SHP77 treated with DMSO at 0.1 percent for 48 hours (cell line): ENCODE measurements at places on chromosomes 3 and 15.

GRCh38 chr3:38966811-38967692 is 84.7 kb downstream of the SCN11A start:
- DNase-seq, result no peak

- DNase-seq, result no peak
Measured at GRCh38 chr3:102887431-102887830, 452.6 kb downstream of the ZPLD1 start.

GRCh38 chr15:85770096-85771041 is 24.4 kb downstream of the KLHL25 start:
- DNase-seq, result no peak

DNA sequence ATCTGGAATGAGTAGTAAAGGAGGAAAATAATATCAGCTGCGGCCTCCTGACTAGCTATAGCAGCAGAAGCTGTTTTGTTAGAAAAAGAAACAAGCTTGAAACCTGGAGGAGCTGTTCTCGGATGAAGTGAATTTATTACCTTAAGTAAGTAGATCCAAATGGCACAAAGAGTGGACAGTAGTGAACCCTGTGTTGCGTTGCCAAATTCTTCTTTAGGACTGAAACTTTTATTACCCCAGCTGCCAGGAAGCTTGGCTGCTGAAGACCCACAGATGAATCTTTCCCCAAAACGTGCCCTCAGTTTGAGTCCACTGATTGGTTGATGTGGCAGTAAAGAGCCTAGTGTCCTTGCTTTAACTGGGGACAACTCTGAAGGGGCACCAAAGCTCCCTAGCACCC is 366.8 kb upstream of the GBE1 start:
- DNase-seq, result no peak

DNA sequence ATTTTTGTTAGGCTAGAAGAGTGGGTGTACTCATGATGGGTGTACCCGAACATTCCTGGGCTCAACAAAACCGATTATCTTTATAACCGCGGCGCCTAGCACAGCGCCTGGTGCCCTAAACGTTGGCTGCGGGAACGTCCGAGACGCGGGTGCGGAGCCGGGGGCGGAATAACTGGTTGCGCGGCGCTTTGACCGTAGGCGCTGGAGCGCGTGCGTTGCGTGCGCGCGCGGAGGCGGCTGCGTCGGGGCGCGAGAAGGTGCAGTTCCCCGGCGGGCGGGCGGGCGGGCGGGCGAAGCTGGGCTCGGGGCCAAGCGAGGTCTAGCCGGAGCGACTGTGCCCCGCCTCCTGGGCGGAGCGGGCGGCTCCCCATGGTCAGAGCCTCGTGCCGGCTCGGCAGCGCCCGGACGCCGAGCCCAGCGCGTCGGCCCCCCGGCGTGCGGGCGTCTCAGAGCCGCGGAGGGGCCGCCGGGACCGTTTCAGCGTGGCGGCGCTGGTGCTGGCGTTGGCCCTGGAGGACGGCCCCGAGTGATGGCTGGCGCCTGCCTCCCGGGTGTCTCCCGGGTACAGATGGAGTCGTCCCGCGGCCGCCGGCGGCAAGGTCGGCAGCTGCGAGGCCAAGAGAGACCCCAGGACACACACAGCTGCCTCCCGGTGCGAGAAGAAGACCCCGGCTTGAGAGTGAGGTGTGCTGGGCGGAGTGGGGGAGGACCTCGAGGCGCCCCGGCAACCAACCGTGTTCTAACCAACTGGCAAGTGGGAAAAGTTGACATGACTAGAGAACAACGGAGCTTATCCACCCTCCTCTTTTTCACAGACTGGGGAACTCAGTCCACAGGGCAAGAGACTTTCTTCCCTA is at the start of gene PLAAT1:
Gene PLAAT1, plus strand, starts transcription at position 373 of the 857 bp plus-strand sequence. CDS start 14,429 bp downstream, outside the sequence.
- DNase-seq, result peak; percentile 4

DNA sequence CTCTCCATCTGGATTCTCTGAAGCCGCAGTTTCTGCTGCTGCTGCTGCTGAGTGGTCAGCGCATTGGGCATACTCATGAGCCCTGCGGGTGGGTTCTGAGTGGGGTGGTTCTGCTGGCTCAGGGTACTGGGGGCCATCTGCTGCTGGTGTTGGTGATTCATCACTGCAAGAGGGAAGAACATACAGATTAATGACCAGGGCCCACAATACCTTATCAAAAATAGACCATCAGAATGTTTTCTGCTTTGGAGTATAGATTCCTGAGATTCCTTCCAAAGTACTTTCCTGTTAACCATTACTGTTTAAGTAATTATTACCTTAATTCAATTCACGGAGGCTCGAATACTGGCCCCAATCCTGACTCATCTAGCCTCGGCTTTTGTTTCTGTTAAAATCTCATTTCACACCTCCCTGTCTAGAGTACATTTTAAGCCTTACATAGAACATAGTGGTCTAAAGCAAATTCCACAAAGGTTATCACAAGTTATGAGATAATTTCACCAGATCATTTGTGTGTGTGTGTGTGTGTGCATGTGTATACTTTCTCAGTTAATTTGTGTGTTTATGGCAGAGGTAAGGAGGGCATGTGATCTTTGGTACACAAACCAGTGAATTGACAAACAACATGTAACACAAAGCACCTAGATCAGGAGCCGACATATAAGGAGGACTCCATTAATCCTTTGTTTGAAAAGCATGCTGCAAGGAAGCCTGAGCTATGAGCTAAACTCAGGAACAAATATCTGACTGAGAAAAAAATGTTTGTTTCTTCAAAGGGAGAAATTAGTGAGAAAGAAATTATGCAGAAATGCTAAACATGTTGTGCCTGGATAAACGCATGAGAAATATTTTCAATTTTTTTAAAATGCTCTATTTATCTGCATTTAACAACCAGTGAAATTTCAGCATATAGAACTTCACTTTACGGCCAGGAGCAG is 68.1 kb downstream of the TM4SF4 start:
- DNase-seq, result no peak

DNA sequence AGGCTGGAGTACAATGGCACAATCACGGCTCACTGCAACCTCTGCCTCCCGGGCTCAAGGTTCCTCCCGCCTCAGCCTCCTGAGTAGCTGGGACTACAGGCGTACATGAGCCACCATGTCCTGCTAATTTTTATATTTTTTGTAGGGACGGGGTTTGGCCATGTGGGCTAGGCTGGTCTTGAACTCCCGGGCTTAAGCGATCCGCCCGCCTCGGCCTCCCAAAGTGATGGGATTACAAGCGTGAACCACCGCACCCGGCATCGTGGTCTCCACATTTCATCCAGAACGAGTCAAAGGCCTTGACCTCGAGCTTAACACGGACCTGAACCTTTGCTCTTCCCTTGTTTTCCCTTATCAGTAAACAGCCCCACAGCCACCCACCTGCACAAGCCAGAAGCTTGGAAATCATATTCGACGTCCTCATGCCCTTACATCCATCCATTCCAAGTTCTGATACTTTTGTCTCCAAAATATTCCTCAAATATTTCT is 1.4 kb upstream of the PTPN23 start:
- DNase-seq, result no peak

GRCh38 chr3:174873832-174874657 is 14.9 kb downstream of the NAALADL2 start:
- DNase-seq, result no peak

DNA sequence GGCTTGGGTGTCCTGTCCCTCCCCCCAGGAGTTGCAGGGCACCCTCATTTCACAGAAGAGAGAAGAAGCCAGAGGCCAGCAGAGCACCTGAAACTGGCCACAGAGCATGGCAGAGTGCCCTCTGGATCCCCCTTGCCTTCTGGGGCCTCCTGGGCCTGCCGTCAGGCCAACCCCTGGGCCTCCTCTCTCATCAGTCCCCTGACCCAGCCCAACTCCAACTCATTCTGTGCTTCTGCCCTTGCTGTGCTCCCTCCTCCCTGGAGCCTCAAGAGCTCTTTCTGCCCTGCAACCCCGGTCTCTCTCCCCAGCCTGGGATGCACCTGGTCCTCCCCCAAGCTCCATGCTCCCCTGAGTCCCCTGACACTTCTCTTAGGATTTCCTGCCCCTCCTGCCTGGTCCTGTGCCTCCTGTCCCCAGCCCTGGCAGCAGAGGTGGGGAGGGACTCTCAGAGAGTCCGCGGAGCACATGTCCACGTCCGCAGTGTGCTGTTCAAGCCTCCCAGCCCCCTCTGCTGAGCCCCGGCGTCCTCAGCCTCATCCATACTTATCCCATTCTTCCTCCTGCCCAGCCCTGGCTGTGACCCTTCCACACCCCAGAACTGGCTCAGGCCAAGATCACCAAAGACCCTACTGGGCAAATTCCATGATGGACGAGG is 30.5 kb upstream of the CACNA2D2 start:
- DNase-seq, result no peak

DNA sequence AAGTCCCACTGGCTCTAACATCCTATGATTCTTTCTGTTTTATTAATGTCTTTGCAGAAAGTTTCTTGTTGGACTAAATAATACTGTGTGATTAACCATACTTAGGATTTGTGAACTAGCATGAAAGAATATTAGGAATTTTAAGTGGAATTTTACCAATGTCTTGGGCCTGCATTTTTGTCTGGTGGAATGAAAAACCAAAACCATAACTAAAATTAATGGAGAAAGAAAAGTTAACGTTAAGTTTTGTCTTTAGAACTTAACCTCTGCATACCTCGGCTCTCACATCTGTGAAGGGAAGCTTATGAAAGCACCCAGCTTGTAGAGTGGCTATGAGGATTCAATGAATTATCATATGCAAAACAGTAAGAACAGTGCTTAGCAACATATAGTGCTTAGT is 6.5 kb downstream of the FBN1 start:
- no peak for DNase-seq

- no peak for DNase-seq
Measured at GRCh38 chr3:184696697-184697096, 15.2 kb downstream of the MAGEF1 start.
